PC-3 (cell line): ENCODE measurements at places on chromosomes 7 and 10. TPM values are rescaled to one million over a fixed set of nuclear protein-coding genes. Genes with fewer than 3 reads are reported as not detected.

ANKRD1 gene
- 2.8 and 3.5 TPM in 2 replicates for total RNA-seq

PRPS1L1 gene
- not detected in 2 replicates for total RNA-seq

BEND7 gene
- 1.2 and 2.6 TPM in 2 replicates for total RNA-seq

BTBD16 gene
- not detected in 2 replicates for total RNA-seq

CD36 gene
- total RNA-seq, result not detected in 2 replicates

SPDYE2 gene
- not detected in 2 replicates for total RNA-seq

AKR1C2 gene
- 0.66 TPM in 1 of 2 replicates, not detected in the other for total RNA-seq

EMX2 gene
- not detected in 2 replicates for total RNA-seq

LSM5 gene
- total RNA-seq, result 24.8 and 38.9 TPM in 2 replicates

STEAP4 gene
- total RNA-seq, result 1.2 and 1.7 TPM in 2 replicates

PSTK gene
- 2.3 and 2.6 TPM in 2 replicates for total RNA-seq

C10orf95 gene
- total RNA-seq, result 1.6 and 1.9 TPM in 2 replicates
